Smooth muscle cell of trachea (primary cell): ENCODE measurements at places on chromosomes 5 and 9. TPM values are rescaled to one million over a fixed set of nuclear protein-coding genes. Genes with fewer than 3 reads are reported as not detected.

CCDC69 gene
- 2.2 and 6.9 TPM in 2 replicates for total RNA-seq

WNT8A gene
- not detected in 2 replicates for total RNA-seq

PCDHB15 gene
- total RNA-seq = under 0.01 and 0.66 TPM in 2 replicates

KCNN2 gene
- total RNA-seq = 0.44 TPM in 1 of 2 replicates, not detected in the other

HNRNPA0 gene
- total RNA-seq = 8.4 and 9.9 TPM in 2 replicates

IGFBPL1 gene
- total RNA-seq = not detected in 2 replicates

PRDM9 gene
- not detected in 2 replicates for total RNA-seq

FAM174A gene
- total RNA-seq = 19.2 and 23.8 TPM in 2 replicates

FCN2 gene
- total RNA-seq = not detected in 2 replicates

ZNF367 gene
- 0.99 and 6.8 TPM in 2 replicates for total RNA-seq

PPIC gene
- total RNA-seq = 57.7 and 69.8 TPM in 2 replicates

FBP2 gene
- not detected in 2 replicates for total RNA-seq

DCANP1 gene
- not detected in 2 replicates for total RNA-seq

RPS23 gene
- 2,876 and 3,204 TPM in 2 replicates for total RNA-seq

TRIM36 gene
- total RNA-seq = 0.29 and 0.33 TPM in 2 replicates

GDA gene
- not detected in 2 replicates for total RNA-seq

PGM5 gene
- total RNA-seq = 88.8 and 110 TPM in 2 replicates

FLT4 gene
- under 0.01 and 0.15 TPM in 2 replicates for total RNA-seq

GRM6 gene
- total RNA-seq = not detected in 2 replicates

SPACA9 gene
- 3.5 and 7.6 TPM in 2 replicates for total RNA-seq

GPRIN1 gene
- 6.3 and 7.4 TPM in 2 replicates for total RNA-seq

IRX1 gene
- total RNA-seq = not detected in 2 replicates

ANGPTL2 gene
- total RNA-seq = 49.6 and 184 TPM in 2 replicates

FAM78A gene
- total RNA-seq = 0.29 and 0.66 TPM in 2 replicates

PCDHGB1 gene
- 4.4 and 4.5 TPM in 2 replicates for total RNA-seq

IQGAP2 gene
- 6.1 and 15.1 TPM in 2 replicates for total RNA-seq

UBQLN1 gene
- total RNA-seq = 110 and 111 TPM in 2 replicates

PCDHGB4 gene
- total RNA-seq = 21.5 and 38.4 TPM in 2 replicates

PSD2 gene
- total RNA-seq = 0.17 TPM in 1 of 2 replicates, not detected in the other

IL4 gene
- total RNA-seq = not detected in 2 replicates

SH3RF2 gene
- 1.0 and 1.2 TPM in 2 replicates for total RNA-seq

PDE8B gene
- total RNA-seq = under 0.01 TPM in 1 of 2 replicates, not detected in the other

PCDHB4 gene
- 0.15 and 0.17 TPM in 2 replicates for total RNA-seq

RFX3 gene
- 1.8 and 5.1 TPM in 2 replicates for total RNA-seq

C1QTNF2 gene
- 1.2 and 3.2 TPM in 2 replicates for total RNA-seq

RNF183 gene
- total RNA-seq = not detected in 2 replicates

CHSY3 gene
- total RNA-seq = 1.7 and 2.0 TPM in 2 replicates

SLC34A3 gene
- total RNA-seq = under 0.01 TPM in 1 of 2 replicates, not detected in the other

PCDHA8 gene
- total RNA-seq = under 0.01 and 0.15 TPM in 2 replicates

ARID3C gene
- not detected in 2 replicates for total RNA-seq

DAB2IP gene
- total RNA-seq = 6.7 and 22.2 TPM in 2 replicates

PROB1 gene
- 1.2 and 2.6 TPM in 2 replicates for total RNA-seq

FGF10 gene
- 1.7 and 7.3 TPM in 2 replicates for total RNA-seq

LCN15 gene
- total RNA-seq = under 0.01 TPM in 1 of 2 replicates, not detected in the other

GABRA1 gene
- total RNA-seq = not detected in 2 replicates

NMUR2 gene
- total RNA-seq = not detected in 2 replicates

STK32A gene
- total RNA-seq = 0.44 and 0.83 TPM in 2 replicates

PCYOX1L gene
- 5.2 and 7.4 TPM in 2 replicates for total RNA-seq

ANKRD34B gene
- total RNA-seq = not detected in 2 replicates

STPG3 gene
- 0.66 TPM in 1 of 2 replicates, not detected in the other for total RNA-seq

GPSM1 gene
- 104 and 143 TPM in 2 replicates for total RNA-seq

NDUFAF2 gene
- 20.7 and 33.2 TPM in 2 replicates for total RNA-seq

HBEGF gene
- total RNA-seq = 0.73 and 1.7 TPM in 2 replicates

GNA14 gene
- 0.15 and 0.50 TPM in 2 replicates for total RNA-seq

SLC2A8 gene
- total RNA-seq = 8.4 and 15.7 TPM in 2 replicates

FREM1 gene
- 0.15 and 0.17 TPM in 2 replicates for total RNA-seq

FER gene
- total RNA-seq = 25.0 and 40.4 TPM in 2 replicates
